GM13976 (cell line): ENCODE measurements at places on chromosomes 2 and 18.
A peak's percentile ranks its signal among the peaks of the same experiment; 100 is the strongest.

- DNase-seq, result no peak
Measured at GRCh38 chr2:237125967-237126366, 40.3 kb downstream of the COPS8 start.

DNA sequence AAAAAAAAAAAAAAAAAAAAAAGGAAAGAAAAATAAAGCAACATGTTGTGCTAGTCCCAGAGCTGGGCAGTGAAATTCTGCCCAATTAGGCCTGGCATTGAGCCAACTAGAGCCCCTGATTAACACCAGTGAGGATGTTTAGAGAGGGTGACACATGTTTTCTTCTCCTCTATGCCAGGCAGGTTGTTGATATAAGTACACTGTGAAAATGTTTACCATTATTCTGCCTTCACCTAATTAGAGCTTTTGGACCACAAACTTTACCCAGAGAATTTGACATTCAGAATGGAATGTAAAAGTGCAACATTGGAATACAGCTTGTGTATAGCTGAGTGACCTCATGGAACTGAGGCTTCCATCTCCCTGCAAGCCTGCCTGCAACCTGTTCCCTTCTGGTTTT lies 95.9 kb upstream of the MSH2 start:
- no peak for DNase-seq

- DNase-seq, result no peak
Measured at GRCh38 chr2:193824474-193824873, 1629.7 kb upstream of the TMEFF2 start.

GRCh38 chr2:136308611-136309010 lies 190.7 kb upstream of the CXCR4 start:
- DNase-seq, result no peak

GRCh38 chr2:165203689-165204559 lies at the start of gene SCN3A:
Gene SCN3A (minus strand): TSS chr2:165204050. CDS start chr2:165176394, 27,656 bp downstream.
- no peak for DNase-seq

DNA sequence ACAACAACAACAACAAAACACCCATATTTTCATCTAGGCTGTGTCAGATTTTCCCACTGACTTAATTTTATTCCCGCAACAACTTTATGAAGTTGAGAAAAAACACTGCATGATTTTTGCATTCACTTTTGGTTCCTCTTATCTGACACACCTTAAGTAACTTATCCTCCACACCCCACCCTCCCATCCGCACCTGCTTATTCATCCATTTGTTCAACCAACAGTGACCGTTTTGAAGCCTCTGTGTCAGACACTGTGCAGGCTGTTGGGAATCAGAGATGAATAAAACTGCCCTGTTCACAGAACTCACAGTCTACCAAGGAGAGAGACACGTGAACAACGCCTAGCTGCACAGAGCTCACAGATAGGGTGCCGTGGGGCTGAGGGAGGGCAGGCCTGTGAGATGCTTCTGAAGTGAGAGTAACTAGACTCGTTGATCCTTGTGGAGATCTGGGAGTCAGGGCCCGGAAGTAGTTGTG lies 7.4 kb downstream of the CNNM4 start:
- DNase-seq, result peak; percentile 61

DNA sequence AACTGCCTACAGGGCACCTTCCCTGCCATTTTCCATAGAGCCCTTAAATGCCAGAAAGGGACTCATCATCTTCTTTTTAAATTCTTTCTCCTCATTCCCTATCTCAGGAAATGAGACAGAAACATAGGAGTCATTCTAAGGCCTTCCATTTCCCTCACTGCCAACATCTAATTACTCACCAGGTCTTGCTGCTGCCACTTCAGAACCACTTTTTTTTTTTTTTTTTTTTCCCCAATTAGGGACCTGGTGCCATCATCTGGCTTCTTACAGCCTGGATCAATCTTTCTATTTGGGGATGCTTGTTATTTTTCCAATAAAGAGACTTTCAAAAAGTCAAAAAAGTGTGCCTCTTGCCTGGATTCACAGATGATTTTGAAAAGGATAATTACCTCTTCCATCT lies 373.4 kb downstream of the LPIN1 start:
- no peak for DNase-seq

DNA sequence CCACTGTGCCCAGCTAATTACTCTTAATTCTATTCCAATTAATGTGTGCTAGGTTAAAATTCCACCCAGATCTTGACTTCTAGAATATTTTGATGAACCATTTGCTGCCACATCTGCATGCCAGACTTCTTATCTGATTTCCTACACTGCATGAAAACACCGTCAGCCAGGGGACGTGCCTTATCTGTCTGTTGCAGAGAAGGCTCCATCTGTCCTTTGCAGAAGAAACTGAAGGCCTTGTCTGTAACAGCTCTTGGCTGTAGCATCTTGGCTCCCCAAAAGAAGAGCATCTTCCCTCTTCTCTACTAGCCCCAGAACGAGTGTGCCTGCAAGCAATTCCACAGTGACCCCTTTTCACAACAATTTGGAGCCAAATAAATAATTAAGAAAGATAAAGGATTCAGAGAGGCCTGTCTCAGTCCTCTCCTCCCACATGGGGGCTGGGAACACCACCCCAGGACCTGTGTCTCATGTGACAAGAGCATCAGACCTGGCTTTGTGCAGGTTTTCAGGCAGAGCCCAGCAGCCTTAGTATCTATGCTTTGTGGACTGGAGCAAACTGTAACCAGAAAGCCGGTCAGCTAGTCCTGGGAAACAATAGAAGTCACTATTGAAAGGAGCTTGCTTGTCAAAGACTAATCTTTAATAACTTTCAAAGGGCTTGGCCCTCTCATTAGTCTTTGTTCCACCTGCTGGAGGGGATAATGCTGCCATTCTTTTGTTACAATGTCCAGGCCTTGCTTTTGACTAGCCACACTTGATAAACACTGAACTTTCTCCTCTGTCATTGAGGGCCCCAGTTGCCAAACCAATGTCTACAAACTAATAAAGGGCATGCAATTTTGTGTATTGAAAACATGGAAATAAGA lies 84.0 kb upstream of the NEUROD1 start:
- no peak for DNase-seq

DNA sequence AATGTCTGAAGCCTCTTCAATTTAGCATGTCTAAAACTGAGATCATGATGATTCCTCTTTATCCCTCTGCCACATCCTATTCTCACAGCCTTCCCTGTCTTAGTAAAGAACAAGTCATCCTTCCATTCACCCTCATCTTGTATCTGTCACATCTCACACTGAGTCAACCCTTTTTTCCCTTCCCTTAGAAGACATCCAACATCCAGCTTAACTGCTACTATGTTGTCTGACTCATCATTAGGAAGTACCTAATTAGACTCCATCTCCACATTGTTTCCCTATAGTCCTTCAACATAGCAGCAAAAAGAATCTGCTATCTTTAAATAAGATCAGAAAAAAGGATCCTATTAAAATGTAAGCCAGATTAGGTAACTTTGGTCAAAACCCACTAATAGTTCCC lies 85.2 kb upstream of the GRB14 start:
- no peak for DNase-seq

DNA sequence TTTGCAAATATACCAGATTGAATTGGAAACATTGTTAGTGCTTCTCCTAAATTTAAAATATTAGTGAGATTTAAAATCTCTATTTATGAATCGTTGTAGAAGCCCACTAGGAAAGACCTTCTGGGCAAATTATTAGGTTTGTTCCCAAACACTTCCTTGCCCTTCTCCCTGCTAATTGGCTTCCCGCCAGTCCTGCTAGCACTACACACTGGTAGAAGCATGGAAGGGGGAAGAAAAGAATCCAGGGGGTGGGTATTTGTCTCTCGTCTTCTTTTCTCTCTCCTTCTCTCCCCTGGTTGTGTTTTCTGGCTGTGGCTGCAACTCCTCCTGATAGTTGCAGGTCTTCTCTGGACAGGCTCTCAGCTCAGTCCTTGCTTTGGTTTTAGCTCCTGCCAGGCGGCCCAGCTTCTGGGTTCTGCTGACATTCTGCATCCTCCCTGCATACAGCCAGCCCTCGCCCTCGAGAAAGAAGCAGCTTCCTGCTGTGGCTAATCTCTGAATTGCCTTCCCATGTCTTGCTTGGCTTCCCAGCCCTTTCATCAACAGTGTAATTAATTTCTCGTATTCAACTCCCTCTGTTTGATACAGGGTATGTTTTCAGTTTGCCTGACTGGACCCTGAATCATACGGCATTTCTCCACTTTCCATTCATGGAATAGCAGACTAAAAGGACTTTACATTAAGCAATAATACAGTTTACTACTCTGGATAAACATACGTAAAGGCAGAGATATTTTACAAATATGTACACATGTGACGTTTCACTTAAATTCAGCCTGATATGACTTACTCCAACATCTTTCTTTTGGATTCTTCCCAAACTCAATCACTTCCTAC lies 6.9 kb upstream of the PARD3B start:
- DNase-seq, result no peak

- DNase-seq, result no peak
Measured at GRCh38 chr2:105379741-105380186, 19.1 kb downstream of the FHL2 start.

DNA sequence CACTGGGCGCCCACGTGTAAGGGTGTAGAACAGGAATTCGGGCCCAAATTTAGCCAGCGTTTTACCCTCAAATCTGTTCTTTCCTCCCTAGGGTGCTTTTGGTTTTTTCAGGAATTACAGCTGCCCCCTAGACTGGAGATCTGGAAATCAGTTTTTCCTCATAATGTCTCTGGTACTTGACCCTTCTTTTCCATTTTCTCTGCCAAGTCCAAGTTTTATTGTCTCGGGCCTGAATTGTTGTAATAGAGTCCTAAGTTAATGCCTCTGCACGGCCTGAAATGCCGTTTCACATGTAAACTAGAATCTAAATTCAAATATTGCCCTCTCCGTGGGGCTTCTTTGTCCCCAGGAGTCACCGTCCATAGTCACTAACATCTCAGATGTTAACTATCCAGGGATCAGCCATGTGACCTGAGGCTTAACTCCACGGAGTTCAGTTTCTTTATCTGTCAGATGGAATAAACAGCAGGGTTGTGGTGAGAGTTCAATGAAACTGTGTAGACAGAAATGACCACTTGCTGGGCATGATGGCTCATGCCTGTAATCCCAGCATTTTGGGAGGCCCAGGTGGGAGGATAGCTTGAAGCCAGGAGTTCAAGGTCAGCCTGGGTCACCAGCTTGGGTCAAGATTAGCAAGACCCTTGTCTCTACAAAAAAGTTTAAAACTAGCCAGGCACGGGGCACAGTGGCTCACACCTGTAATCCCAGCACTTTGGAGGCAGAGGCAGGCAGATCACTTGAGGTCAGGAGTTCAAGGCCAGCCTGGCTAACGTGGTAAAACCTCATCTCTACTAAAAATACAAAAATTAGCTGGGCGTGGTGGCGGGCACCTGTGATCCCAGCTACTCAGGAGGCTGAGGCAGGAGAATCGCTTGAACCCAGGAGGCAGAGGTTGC lies 12.7 kb upstream of the CABLES1 start:
- no peak for DNase-seq

DNA sequence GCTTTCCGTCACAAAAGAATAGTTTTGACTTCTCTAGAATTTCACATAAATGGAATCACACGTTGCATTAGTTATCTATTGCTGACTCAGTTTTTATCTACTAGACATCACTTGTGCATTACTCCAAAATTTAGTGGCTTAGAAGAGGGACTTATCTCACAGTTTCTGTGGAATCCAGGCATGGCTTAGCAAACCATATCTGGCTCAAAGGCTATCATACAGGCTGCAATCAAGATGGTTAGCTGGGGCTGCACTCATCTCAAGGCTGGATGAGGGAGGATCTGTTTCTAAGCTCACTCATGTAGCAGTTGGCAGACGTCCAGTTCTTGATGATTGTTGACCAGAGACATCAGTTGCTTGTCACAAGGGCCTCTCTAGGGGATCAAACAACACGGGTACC lies 6.6 kb upstream of the DSC3 start:
- DNase-seq, result no peak

GRCh38 chr18:9613550-9614400 lies 584 bp downstream of the PPP4R1 start:
- peak; percentile 73 for DNase-seq

- no peak for DNase-seq
Measured at GRCh38 chr2:620004-620403, 57.2 kb downstream of the TMEM18 start.

GRCh38 chr2:113175042-113175628 lies 1.4 kb downstream of the PSD4 start:
- peak; percentile 91 for DNase-seq

- DNase-seq, result no peak
Measured at GRCh38 chr2:97675430-97676113, 6.1 kb downstream of the C2orf92 start.

- DNase-seq, result no peak
Measured at GRCh38 chr2:140734992-140735391, 1395.8 kb downstream of the LRP1B start.

DNA sequence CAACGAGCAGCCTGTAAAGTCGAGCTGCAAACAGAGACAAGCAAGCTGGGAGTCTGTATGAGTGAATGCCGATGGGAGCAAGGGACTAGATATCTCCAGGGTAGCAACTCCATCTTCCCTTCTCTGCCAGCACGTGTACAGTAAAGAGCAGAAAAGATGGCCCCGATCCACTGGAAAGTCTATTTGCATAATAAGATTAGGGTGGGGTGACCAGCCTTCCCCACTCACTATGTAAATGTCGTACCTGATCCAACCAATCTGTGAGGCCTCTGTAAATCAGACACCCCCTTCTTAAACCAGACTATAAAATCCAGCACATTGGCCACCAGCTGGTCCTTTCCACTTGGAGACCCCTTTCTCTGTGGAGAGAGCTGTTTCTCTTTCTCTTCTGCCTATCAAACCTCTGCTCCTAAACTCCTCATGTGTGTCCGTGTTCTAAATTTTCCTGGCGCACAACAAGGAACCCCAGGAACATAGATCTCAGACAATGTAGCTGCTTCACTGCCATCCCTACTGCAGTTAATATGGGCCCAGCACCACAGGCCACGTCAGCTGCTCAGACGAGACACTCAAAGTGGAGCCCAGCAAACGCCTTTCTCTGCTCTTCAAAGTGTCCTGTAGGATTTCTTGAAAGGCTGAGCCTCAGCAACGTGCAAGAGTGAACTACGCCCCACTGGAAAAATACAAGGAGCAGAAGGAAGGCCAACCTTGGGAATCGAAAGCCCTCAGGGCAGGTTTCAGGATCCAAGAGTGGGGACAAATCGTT lies 26.1 kb downstream of the DIPK1C start:
- DNase-seq, result no peak

DNA sequence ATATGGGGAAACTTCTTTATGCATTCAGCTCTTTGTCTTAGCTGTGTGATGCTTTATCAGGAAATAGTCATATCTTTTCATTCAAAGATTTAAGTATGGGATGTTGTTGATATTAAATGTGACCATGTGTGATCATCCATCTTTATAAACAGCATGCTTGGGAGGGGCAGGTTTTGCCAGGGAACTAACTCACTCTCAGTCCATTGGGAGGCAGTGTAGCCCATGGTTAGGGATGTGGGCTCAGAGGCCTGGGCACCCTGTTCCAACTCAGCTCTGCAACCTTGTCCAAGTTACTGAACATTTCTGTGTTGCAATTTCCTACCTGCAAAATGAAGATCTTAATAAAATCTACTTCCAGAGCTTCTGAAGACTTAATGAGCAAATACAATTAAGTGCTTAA lies 92.0 kb upstream of the BCL2L11 start:
- no peak for DNase-seq
